ENCODE measurements at places on chromosomes 6 and 20.
A peak's percentile ranks its signal among the peaks of the same experiment; 100 is the strongest.

- peak; percentile 49 for DNase-seq
These were observed 304.9 kb downstream of the CDH26 start for GRCh38 chr20:60262967-60263603.

DNA sequence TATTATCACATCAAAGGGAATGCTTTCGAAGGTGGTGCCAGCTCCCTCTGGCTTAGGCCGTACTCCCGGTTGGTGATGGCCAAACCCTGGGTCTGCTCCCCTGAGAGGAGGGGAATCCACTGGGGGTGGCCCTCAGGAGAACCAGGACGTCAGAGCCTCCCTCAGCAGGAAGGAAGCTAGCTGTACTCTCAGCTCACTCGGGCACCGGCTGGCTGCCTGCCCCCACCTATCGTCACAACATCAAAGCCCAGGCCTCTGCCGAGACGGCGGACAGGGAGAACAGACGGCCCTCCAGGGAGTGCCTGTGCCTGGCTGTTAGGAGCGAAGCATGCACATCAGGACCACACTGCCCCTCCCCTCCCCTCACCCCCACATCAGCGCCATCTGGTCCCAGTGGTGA, 9.2 kb upstream of the PGC start:
- no peak for DNase-seq

- no peak for DNase-seq
These were observed 78.4 kb downstream of the BMP7 start for GRCh38 chr20:57188056-57188455.

- no peak for DNase-seq
These were observed 62.9 kb downstream of the EFHC1 start for GRCh38 chr6:52482903-52483670.

- no peak for DNase-seq
These were observed 27.0 kb downstream of the EDEM2 start for GRCh38 chr20:35120012-35120701.

DNA sequence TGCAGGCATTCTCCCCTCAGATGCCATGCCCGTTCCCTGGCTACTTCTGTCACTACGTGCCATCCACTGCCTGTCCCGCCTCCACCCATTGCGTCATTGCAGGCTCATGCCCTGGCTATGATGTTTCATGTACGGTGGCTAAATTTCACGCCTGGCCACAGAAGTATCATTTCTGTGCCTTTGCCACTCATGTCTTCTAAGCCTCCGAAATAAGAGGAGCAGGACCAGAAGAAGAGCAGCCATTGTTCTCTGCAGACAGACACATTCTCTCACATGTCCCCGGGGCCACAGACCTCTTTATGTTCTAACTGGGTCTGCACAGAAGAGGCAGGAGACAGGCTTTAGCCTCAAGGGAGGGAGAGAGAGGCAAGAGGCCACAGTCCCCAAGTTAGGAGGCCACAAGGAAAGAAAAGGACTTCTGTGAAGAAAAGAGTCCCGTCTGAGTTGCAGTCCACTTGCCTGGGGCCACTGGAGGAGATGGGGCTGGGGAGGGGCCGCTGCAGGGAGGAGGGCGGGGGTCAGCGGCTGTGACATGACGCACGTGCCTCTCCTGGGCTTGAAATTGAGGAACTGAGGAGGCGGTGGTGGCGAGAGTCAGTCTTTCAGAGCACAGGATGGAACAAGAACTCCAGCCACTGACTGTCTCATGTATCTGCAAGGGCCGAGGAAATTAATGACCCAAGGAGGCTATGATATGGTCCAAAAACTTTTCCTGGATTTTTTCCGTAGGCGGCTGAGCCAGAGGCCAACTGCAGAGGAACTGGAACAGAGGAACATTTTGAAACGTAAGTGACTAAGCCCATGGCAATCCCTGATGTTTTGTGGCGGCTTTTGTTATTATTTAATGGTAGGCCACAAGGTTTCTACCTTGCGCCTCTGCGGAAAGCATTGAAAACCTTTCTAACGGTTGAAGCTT, 55.9 kb downstream of the TBC1D7 start:
- DNase-seq: no peak

Data from CD4-positive, alpha-beta T cell treated with Interleukin-2 at 100 ng/mL for 4 hours (primary cell).